ENCODE measurements at places on chromosomes 7 and 10. TPM values are rescaled to one million over a fixed set of nuclear protein-coding genes. Genes with fewer than 3 reads are reported as not detected.

The MBL2 gene
- total RNA-seq: not detected

The NPSR1 gene
- not detected for total RNA-seq

The NANOS1 gene
- 0.11 TPM for total RNA-seq

The ADD3 gene
- 91.9 TPM for total RNA-seq

The LEP gene
- total RNA-seq: not detected

The PHF14 gene
- 34.5 TPM for total RNA-seq

The SHH gene
- 0.20 TPM for total RNA-seq

DNA sequence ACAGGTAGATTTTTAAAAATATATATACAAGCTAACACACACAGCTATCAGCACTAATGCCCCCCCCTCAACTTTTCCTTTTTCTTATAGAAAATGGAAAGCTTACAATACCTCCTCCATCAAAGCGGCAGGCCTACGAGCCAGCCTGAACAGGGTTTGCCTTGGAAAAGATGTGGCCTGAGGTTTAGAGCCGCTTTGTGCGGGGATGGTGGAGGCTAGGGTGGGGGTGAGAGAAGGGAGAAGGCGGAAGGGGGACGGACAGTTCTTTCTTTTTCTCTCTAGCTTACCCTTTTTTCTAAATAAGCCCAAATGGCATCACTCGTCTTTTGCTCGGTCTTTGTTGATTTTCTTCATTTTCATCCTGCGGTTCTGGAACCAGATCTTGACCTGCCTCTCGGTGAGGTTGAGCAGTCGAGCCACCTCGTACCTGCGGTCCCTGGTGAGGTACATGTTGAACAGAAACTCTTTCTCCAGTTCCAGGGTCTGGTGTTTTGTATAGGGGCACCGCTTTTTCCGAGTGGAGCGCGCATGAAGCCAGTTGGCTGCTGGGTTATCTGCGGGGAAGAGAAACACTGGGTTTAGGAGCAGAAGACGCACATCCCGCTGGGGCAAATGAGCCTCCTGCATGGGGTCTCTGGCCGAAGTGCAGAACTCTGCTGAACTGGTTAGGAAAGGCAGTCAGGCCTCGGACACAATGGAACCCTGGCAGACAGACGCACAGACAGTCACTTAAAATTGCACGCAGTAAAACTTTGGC, 1.9 kb downstream of the HOXA9 start:
- DNase-seq: no peak

- DNase-seq: no peak
Measured at GRCh38 chr7:36249091-36249490, 96.0 kb downstream of the EEPD1 start.

GRCh38 chr7:90613088-90613498, 17.0 kb downstream of the CDK14 start:
- no peak for DNase-seq

GRCh38 chr10:9299966-9300365, 1245.5 kb downstream of the GATA3 start:
- no peak for DNase-seq

DNA sequence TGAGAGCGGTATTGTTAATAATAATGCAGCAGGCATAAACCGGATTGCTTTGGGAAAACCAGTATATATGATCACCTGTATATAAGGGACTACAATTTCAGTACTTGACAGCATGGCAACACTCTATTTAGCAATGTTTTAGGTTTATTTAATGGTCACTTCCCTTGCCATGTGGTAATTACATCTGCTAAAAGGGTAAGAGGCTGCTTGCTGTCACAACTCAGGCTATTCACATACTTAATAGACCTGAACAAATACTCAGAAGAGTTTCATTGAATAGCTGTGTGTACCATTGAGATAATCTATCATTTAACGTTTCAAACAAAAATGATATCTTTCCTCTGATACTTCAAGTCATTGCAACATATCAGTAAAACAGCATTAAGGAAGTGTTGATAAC, 90.1 kb downstream of the PCDH15 start:
- no peak for DNase-seq

GRCh38 chr7:26409661-26410547, 118.2 kb downstream of the SNX10 start:
- DNase-seq: no peak

DNA sequence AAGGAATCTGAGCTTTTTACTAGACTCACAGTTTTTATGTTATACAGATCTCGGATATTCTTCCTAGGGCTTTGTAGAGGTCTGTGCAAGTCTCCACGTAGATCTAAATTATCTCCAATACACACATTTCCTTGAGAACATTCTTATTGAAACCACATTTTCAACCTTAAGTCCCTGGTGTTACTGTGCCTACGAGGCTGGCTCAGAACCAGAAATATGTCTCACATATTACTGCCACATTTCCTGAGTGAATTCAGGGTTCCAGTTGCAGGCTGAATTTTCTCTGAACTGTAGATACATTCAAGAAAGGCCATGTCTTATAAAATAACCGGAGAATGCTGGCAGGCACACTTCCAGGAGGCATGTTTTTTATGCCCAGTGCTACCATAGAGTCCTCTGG, 46.5 kb downstream of the INHBA start:
- peak; percentile 65 for DNase-seq

- no peak for DNase-seq
Measured at GRCh38 chr10:51075043-51075872, 971 bp downstream of the PRKG1 start.

DNA sequence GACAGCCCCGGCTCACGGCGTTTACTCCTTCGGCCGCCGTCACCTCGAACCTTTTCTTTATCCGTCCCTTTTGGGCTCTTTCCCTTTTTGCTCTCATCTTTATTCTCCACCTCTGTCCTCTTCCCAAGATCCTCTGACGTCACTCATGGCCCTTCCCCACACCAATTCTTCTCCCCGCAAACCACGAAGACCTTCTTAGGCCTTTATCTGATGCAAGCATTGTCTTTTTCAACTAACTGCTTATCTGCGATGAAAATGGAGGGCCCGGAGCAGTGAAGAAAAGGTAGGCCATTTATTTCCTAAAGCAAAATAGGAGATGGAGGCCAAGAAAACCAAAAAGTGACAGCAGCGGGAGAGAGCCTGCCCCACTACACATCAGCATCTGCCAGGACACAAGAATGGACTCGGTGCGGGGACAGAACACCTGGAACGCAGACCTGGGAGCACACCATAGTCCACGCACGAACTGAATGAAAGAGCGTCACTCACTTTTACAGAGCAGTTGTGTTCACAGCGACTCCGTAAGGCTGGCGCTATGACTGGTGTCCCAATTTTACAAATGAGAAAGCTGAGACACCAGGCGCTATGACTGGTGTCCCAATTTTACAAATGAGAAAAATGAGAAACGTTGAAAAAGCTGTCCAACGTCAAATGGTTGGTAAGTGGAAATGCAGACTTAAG, 45.3 kb downstream of the ZNF777 start:
- DNase-seq: no peak

GRCh38 chr7:41621953-41622831, 80.7 kb downstream of the INHBA start:
- DNase-seq: no peak

DNA sequence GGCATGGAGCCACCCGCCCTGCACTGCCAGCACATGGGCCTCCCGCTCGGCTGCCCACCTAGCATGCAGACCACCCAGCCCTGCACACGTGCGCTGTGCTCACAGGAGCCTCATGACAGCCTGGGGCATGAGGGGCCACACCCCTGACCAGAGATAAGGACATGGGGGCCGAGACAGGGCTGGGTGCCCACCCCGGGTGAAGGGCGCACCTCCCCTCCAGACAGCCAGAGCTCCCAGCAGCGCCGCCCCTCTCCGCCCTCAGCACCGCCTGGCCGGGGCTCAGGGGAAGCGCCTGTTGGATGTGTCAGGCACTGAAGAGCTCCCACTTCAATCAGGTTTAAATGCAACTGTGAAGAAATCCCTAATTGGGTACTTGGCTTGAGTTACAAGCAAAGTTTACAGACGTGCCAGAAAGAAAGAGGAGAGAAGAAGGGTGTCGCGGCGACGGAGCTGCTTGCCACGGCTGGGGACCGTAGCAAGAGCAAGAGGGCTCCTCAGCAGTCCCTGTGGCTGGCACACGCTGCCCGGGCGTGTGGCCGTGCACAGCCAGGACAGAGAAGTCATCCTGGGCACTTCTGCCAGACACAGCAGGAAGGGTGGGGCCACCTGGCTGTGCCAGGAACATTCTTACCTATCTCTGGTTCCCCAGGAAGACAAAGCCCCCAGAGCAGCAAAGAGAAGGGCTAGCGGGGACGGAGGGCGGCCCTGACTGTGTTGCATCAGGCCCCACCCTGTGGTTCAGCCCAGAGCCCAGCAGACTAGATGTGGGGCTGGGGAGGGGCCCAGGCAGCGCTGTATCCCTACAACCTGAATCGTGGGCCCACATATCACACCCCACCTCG, 247.4 kb downstream of the ELFN1 start:
- no peak for DNase-seq

GRCh38 chr7:100130608-100131453, 4.1 kb downstream of the MBLAC1 start:
- no peak for DNase-seq

DNA sequence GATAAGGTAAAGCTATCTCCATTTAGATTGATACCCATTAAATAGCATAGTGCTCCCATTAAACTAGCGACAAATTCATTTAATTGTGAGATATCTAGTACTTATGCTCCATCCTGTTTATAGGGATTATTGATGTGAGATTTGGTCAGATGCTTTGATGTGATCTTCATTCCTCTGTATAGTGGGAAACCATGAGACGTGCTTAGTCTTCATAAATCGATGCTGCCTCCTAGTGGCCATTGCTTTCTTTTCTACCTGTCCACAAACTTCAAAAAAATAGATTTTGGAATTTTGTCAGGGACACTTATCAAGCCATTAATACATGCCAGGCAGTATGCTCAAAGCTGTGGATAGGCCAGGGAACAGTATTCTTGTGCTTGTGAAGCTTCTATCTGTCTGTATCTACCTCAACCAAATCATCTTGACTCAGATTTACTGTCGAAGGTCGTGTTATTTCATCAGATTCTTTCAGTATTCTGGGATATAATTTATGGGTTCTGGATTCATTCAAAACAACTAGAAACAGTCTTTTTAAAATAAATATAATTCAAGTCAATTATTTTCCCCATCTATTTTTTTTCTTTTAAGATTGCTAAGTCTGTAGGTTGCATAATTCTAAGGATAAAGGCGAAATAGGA, 12.0 kb downstream of the LSM8 start:
- peak; percentile 22 for DNase-seq

- DNase-seq: no peak
Measured at GRCh38 chr7:41199136-41199535, 503.8 kb downstream of the INHBA start.

GRCh38 chr7:120714945-120715344, 143.0 kb downstream of the TSPAN12 start:
- no peak for DNase-seq

DNA sequence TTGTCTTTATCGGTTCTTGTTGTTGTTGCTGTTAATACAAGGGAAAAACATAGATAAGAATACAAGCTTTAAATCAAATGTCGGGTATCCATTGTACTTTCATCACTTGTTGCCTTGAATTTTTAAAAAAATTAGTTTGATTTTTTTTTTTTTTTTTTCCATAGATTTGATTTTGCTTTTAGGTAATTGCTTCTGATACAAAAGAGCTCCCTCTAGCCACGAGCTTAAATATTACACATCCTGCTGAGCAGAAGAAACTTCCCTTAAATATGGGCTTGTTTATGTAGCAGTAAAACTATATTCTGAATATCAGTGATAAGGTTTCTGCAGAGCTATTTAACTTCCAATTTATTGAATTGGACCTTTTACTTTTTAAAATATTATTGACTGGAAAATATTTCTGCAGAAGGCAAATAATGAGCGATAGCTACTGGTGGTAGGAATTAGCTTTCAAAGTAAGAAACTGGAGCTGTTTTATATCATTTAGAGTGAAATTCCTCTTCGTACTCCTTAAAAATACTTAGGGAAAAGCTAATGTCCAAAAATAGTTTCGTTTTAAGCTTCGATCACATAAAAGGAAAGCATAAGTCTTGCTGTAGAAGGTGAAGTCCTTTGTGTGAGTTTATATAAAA, 216.9 kb downstream of the POLR1F start:
- no peak for DNase-seq

DNA sequence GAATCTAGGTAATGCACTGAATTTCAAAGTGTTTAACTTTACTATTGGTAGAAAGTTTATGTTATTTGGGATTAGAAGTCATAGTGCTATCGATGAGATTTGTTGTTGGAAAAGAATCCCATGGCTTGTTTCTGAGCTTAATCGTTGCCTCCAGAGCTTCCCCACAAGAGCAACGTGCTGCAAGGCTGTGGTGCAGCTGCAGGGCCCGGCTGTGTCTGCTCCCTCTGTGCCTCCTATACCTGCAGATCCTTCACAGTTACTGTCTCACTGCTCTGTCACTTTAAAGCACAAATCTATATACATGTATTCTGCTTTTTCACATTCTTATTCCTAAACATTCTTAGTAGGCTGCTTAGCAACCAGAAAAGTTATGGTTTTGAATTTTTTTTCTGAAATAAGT, 826.6 kb upstream of the COBL start:
- no peak for DNase-seq

DNA sequence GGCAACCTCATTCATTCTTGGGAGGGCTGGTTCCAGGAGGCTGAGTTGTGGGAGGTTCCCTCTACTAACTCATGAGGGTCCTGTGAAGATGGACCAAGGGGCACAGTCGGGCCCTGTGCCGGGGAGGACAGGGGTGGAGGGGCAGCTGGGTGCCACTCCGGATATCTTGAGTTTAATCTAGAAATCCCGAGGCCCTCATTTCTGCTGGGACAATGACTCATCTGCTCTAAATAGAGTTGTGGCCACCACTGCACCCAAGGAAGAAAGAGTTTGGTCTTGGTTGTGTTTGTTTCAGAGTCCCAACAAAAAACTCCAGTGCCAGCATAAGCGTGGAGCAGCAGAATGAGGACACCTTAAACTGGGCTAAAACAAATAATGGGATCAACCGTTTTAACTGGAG, 82.4 kb downstream of the EBF3 start:
- DNase-seq: no peak

DNA sequence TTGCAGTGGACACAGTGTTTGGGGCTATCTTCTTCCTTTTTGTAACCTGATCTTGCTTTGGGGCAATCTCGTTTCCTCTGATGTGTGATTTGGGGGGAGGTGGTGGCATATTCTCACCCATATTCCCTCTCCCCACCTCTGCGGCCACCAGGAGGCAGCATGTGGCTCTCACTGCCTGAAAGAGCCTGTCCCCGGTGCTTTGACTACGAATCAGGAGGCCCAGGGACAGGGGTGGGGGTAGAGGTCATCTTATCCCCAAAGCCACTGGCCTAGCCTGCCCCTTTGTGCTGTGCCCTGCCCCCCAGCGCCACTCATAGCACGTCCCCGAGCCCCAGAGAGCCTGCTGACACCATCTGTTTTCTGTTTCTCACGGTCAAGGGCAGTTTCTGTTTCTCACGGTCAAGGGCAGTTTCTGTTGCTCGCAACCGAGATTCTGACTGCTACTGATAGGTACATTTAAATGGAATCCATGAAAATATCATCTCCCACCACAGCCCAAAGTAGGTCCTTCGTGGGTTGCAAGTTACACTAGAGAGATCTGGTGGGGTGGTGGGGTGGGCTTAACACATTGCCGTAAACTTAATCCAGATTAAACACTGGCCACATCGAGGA, 28.2 kb downstream of the PHYH start:
- no peak for DNase-seq

GRCh38 chr10:9535744-9536143, 1481.3 kb downstream of the GATA3 start:
- no peak for DNase-seq

- no peak for DNase-seq
Measured at GRCh38 chr7:115135769-115136410, 214.0 kb downstream of the MDFIC start.

- no peak for DNase-seq
Measured at GRCh38 chr10:113273181-113274163, 279.4 kb upstream of the HABP2 start.

Data from pulmonary artery endothelial cell (primary cell).